ENCODE measurements at places on chromosomes 4 and X. TPM values are rescaled to one million over a fixed set of nuclear protein-coding genes. Genes with fewer than 3 reads are reported as not detected.
A peak's percentile ranks its signal among the peaks of the same experiment; 100 is the strongest.

GRCh38 chr4:23455456-23456158 lies 434.2 kb downstream of the PPARGC1A start:
- no peaks in the 10 kb centered on the region for H3K4me1 ChIP-seq
- no peaks in the 10 kb centered on the region for H3K36me3 ChIP-seq
- DNase-seq = no peak
- no peak overlapping the region for H3K27ac ChIP-seq
- no peak overlapping the region for H3K4me3 ChIP-seq

JAKMIP1 gene
- total RNA-seq = 0.28 TPM

DNA sequence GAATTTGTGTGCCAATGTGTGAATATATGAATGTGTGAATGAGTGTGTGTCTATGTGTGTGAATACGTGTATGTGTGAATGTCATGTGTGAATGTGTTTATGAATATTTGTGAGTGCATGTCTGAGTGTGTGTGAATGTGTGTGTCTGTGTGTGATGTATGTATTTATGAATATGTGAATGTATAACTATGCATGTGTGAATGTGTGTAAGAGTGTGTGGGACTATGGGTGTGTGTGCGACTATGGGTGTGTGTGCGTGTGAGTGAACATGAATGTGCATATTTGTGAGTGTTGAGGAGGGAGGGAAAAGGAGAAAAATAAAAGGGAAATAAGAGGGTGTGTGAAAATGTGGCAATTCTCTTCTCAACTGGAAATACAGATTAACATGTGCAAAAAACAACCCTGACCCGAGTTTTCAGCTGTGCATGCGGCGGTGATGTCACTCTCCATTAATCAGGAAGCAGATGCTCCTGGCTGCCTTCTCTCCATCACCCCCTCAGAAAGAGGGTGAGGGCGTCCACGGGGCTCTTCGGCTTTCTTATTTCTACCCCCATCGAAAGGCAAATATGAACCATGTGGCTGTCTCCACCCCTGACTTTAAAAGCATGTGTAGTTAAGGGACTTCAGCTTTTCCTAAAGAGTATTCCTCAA lies 219.8 kb downstream of the MAML3 start:
- DNase-seq = no peak
- H3K27ac ChIP-seq = no peak overlapping the region
- no peak overlapping the region for H3K4me3 ChIP-seq
- no peaks in the 10 kb centered on the region for H3K27me3 ChIP-seq
- no peaks in the 10 kb centered on the region for H3K4me1 ChIP-seq
- H3K36me3 ChIP-seq = no peaks in the 10 kb centered on the region

DNA sequence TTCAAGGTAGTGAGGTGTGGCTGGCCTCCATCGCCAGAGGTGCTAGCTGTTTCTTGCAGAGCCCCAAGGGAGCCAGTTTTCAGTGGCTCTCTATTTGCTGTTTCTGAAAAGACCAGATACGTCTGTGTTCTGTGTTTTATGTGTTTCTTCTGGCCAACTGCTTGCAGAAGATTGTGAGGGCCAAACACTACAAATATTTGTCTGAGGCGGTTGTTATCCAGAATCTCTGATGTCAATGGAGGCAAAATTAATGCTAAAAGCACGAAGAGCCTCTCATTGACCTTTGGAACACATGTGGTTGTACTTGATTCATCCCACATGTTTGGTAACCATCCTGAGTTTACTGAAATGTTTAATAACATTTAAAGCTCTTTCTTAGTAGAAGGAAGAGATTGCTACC lies 113.9 kb downstream of the CT47B1 start:
- no peaks in the 10 kb centered on the region for H3K4me1 ChIP-seq
- no peaks in the 10 kb centered on the region for H3K27me3 ChIP-seq
- no peak for DNase-seq

GRCh38 chr4:184066584-184067300 lies 150.9 kb downstream of the ENPP6 start:
- H3K36me3 ChIP-seq = no peaks in the 10 kb centered on the region
- H3K4me3 ChIP-seq = no peak overlapping the region
- H3K27ac ChIP-seq = no peak overlapping the region
- no peaks in the 10 kb centered on the region for H3K27me3 ChIP-seq

- H3K27ac ChIP-seq = no peak overlapping the region
- H3K27me3 ChIP-seq = no peaks in the 10 kb centered on the region
- H3K4me3 ChIP-seq = no peak overlapping the region
- no peaks in the 10 kb centered on the region for H3K36me3 ChIP-seq
- DNase-seq = no peak
These were observed 13.6 kb upstream of the PDGFRA start for GRCh38 chr4:54215379-54216077.

SRPX gene
- 54.5 TPM for total RNA-seq

- no peaks in the 10 kb centered on the region for H3K4me1 ChIP-seq
- no peaks in the 10 kb centered on the region for H3K27me3 ChIP-seq
- H3K27ac ChIP-seq = no peak overlapping the region
These were observed 95.8 kb downstream of the COL25A1 start for GRCh38 chr4:109206620-109207019.

IL9R gene
- total RNA-seq = not detected

DNA sequence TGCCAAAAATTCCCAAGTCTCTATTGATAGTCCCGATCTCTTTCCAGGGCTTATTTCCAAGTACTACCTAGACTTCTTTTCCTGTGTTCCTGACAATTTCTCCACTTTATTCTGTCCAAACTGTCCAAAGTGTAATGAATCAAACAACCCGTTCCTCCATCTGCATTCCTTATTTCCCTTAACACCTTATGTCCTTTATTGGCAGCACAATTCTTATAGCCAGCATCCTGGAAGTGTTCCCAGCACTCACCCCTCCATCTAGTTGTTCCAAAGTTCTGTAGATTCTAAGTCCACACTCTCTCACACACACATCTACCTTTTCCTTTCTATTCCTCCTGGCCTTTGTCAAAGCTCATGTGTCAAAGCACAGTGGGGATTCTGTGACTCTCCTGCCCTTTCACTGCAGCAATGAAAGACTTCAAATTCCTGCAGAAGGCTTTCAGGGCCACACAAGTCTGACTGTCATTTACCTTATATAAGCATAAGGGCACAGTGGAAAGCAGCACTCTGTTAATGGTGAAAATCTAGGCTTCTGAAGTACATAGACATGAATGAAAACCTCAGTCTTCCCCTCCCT lies 22.1 kb downstream of the LIMCH1 start:
- no peak for DNase-seq
- H3K27ac ChIP-seq = no peak overlapping the region
- H3K27me3 ChIP-seq = no peaks in the 10 kb centered on the region
- H3K4me1 ChIP-seq = peaks cover 30% of the 10 kb centered on the region
- no peaks in the 10 kb centered on the region for H3K36me3 ChIP-seq
- H3K4me3 ChIP-seq = no peak overlapping the region

- H3K36me3 ChIP-seq = no peaks in the 10 kb centered on the region
- H3K27me3 ChIP-seq = no peaks in the 10 kb centered on the region
- no peak for DNase-seq
- no peaks in the 10 kb centered on the region for H3K4me1 ChIP-seq
- no peak overlapping the region for H3K4me3 ChIP-seq
- H3K27ac ChIP-seq = no peak overlapping the region
These were observed 158.6 kb downstream of the STK32B start for GRCh38 chr4:5209862-5210261.

DNA sequence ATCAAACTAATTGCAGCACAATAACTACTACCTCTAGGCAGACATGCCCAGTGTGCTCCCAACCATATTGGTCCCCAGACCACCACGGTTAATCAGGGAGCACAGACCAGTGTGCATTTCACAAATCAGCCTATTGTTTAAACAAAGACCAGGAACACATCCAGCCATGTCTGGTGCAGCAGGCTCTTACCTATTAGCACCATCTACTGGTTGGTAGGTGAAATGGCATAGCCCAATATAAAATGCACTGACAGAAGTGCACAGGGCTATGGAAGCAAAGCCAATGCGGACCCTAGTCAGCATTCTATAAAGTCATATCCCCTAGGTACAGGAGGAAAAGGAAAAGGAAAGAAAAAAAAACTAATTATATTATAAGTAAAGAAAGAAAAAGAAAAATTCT lies 15.5 kb upstream of the CYLC1 start:
- no peaks in the 10 kb centered on the region for H3K36me3 ChIP-seq
- H3K4me1 ChIP-seq = no peaks in the 10 kb centered on the region
- no peak overlapping the region for H3K4me3 ChIP-seq
- H3K27ac ChIP-seq = no peak overlapping the region
- no peak for DNase-seq
- no peaks in the 10 kb centered on the region for H3K27me3 ChIP-seq

DNA sequence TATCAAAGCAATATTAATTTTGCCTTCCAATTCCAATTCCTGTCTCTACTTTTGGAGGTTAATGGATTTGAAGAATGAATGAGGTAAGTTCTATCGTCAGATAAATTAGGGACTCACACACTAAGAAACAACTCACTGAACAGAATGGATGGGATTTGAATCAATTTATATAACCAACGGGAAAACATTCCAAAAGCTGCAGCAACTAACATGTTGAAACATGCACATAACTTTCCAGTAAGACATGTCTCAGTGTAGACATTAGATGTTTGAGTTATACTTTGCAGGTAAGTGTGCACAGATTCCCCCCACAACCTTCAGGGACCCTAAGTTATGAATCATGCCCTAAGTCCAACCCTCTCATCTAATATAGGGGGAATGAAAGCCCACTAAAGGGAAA lies 34.3 kb downstream of the TFDP3 start:
- H3K27me3 ChIP-seq = no peaks in the 10 kb centered on the region
- no peaks in the 10 kb centered on the region for H3K36me3 ChIP-seq
- DNase-seq = no peak

BMPR1B gene
- total RNA-seq = 12.9 TPM

DNA sequence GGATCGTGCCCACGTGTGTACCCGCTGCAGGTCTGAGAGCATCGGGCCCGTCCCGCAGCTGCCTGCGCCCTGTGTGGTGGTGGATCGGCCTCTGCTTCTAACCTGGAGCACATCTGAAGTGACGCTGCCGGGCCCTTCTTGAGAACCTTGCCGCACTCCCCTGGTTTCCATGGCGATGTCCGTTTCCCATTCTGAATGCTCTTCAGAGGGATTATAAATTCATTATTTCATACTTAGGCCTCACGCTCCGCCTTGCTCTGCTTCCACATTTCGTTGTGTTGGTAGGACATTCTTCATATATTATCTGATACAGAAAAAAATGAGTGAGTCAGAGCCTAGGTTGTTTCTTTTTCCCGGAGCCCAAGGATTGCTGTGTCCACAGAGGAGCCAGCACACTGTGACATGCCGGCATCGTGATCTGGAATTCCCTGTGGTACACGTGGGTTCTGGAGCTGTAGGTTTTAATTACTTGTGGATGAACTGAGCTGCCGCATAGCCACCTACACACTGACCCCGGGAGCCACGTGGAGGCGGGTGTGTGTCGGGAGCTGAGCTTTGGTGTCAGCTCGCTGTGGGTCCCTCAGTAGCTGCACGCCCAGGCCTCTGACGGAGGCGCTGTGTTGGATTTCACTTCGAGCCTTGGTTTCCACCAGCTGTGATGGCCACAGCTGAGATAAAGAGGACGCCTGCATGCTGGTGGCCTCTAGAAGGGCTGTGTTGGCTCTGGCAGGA lies 63.4 kb downstream of the PSAPL1 start:
- H3K4me1 ChIP-seq = peaks cover 19% of the 10 kb centered on the region
- DNase-seq = no peak
- H3K27me3 ChIP-seq = peaks cover 7% of the 10 kb centered on the region
- H3K27ac ChIP-seq = no peak overlapping the region
- no peaks in the 10 kb centered on the region for H3K36me3 ChIP-seq

DNA sequence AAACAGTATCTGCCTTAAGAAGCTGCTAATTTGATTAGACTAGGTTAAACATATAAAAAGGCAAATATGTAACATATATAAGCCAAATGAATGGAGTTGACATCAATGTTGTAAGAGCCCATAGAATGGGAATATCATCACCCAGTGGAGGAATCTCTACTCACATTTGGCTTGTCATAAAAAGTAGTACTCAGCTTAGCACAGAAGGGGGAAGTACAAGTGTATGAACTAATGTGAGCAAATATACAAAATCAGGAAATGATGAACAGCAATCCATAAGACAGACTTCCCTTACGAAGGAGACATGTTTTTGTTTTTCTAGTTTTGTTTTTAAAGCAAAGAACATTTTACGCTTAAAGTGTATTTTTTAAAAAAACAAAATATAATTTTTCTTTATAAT lies 74.9 kb downstream of the MAB21L2 start:
- no peaks in the 10 kb centered on the region for H3K27me3 ChIP-seq
- H3K4me1 ChIP-seq = no peaks in the 10 kb centered on the region
- no peaks in the 10 kb centered on the region for H3K36me3 ChIP-seq
- no peak overlapping the region for H3K4me3 ChIP-seq
- DNase-seq = no peak

GRCh38 chrX:1609311-1609710 lies 5.5 kb upstream of the ASMT start:
- no peak overlapping the region for H3K27ac ChIP-seq
- no peaks in the 10 kb centered on the region for H3K4me1 ChIP-seq
- H3K27me3 ChIP-seq = no peaks in the 10 kb centered on the region
- no peaks in the 10 kb centered on the region for H3K36me3 ChIP-seq
- no peak overlapping the region for H3K4me3 ChIP-seq

RTL3 gene
- total RNA-seq = 1.6 TPM

DOK7 gene
- total RNA-seq = 8.8 TPM

HDX gene
- 6.0 TPM for total RNA-seq

NPY5R gene
- 5.3 TPM for total RNA-seq

APEX2 gene
- 9.6 TPM for total RNA-seq

DNA sequence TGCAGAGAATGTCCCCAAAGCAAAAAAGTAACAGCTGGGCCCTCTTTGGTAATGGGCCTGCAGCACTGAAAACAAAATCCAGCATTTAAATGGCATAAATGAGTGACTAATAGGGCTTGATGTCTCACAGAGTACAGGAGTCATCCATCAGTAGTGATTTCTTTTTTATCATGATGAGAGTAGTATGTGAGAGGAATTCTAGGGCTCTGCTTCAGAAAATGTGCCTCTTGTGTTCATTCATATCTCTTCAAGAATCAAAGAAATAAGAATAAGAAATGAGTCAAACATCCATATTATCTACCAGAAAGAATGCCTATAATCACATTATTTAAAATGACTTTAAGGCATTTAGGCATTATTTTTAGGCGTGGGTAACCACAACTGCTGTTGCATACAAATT lies 792.9 kb upstream of the HTR2C start:
- DNase-seq = no peak
- no peaks in the 10 kb centered on the region for H3K4me1 ChIP-seq
- no peak overlapping the region for H3K27ac ChIP-seq

DGAT2L6 gene
- not detected for total RNA-seq

GRCh38 chr4:133145758-133146573 lies 3.1 kb upstream of the PCDH10 start:
- H3K36me3 ChIP-seq = no peaks in the 10 kb centered on the region
- peak overlapping the region; percentile 80 for H3K4me3 ChIP-seq
- H3K27ac ChIP-seq = peak overlapping the region; percentile 44
- H3K27me3 ChIP-seq = no peaks in the 10 kb centered on the region

- DNase-seq = no peak
- H3K4me3 ChIP-seq = no peak overlapping the region
- H3K36me3 ChIP-seq = no peaks in the 10 kb centered on the region
- no peak overlapping the region for H3K27ac ChIP-seq
- H3K27me3 ChIP-seq = no peaks in the 10 kb centered on the region
- no peaks in the 10 kb centered on the region for H3K4me1 ChIP-seq
These were observed 62.7 kb upstream of the USP9X start for GRCh38 chrX:41022566-41022965.

- H3K4me3 ChIP-seq = no peak overlapping the region
- H3K4me1 ChIP-seq = no peaks in the 10 kb centered on the region
- no peaks in the 10 kb centered on the region for H3K27me3 ChIP-seq
- DNase-seq = no peak
- no peaks in the 10 kb centered on the region for H3K36me3 ChIP-seq
These were observed 148.3 kb downstream of the STOX2 start for GRCh38 chr4:184053434-184053833.

BST1 gene
- 9.2 TPM for total RNA-seq

Data from thoracic aorta (tissue), 2 donors.